ENCODE measurements at places on chromosomes 4 and X.

DNA sequence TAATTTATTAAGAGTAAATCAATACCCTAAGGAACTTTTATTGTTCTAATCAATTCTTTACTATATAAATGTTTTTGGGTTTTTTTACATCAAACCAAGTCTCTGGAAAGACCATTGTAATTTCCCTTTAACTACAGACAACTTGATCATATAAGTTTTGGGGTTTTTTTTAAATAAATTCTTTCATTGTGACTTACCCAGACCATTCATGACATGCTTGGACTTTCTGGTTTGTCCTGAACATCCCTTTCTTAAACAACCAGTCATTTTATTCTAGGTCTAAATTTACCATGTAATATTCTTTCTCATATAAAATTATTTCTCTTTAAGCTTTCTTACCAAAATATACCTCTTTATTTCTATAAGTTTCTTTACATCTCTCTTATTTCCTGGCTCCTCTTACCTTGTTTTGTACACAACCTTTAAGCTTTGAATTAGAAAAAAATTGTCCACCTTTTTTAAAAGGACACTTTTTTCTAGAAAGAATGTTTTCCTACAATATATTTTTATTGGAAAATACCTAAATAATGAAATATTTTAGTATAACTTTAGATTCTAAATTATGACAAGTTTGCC lies 8.4 kb downstream of the CNGA1 start:
- H3K4me3 ChIP-seq: no peak overlapping the region
- H3K36me3 ChIP-seq: no peaks in the 10 kb centered on the region
- no peak overlapping the region for H3K27ac ChIP-seq
- no peaks in the 10 kb centered on the region for H3K4me1 ChIP-seq

- peak overlapping the region; percentile 50 for H3K4me3 ChIP-seq
- H3K4me1 ChIP-seq: peaks cover 40% of the 10 kb centered on the region
- no peaks in the 10 kb centered on the region for H3K27me3 ChIP-seq
Observed at GRCh38 chrX:150547375-150548115, 20.9 kb upstream of the MTM1 start.

DNA sequence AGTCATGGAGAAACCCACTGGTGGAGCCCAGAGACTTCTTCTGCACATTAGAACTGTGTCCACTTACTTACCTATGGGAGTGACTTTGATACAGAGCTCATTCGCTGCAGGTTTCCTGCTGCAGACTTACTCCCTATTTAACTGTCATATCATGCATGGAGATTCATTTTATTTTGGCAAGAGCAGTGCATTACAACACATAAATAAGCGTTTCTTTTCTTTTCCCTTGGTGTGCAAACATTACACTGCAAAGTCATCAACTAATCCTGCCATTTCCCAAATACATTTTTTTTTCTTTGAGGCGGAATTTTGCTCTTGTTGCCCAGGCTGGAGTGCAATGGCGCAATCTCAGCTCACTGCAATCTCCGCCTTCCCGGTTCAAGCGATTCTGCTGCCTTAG lies 230.9 kb upstream of the SFRP2 start:
- DNase-seq: no peak
- H3K27ac ChIP-seq: no peak overlapping the region
- H3K4me1 ChIP-seq: no peaks in the 10 kb centered on the region
- H3K4me3 ChIP-seq: no peak overlapping the region
- H3K27me3 ChIP-seq: no peaks in the 10 kb centered on the region
- H3K36me3 ChIP-seq: no peaks in the 10 kb centered on the region

GRCh38 chr4:5955201-5955821 lies 62.4 kb upstream of the CRMP1 start:
- H3K27ac ChIP-seq: no peak overlapping the region
- H3K4me1 ChIP-seq: no peaks in the 10 kb centered on the region
- H3K27me3 ChIP-seq: no peaks in the 10 kb centered on the region
- no peaks in the 10 kb centered on the region for H3K36me3 ChIP-seq
- no peak for DNase-seq

- no peak overlapping the region for H3K4me3 ChIP-seq
- no peaks in the 10 kb centered on the region for H3K27me3 ChIP-seq
- peaks cover 6% of the 10 kb centered on the region for H3K36me3 ChIP-seq
Observed at GRCh38 chr4:101028886-101029285, 318.4 kb downstream of the PPP3CA start.

DNA sequence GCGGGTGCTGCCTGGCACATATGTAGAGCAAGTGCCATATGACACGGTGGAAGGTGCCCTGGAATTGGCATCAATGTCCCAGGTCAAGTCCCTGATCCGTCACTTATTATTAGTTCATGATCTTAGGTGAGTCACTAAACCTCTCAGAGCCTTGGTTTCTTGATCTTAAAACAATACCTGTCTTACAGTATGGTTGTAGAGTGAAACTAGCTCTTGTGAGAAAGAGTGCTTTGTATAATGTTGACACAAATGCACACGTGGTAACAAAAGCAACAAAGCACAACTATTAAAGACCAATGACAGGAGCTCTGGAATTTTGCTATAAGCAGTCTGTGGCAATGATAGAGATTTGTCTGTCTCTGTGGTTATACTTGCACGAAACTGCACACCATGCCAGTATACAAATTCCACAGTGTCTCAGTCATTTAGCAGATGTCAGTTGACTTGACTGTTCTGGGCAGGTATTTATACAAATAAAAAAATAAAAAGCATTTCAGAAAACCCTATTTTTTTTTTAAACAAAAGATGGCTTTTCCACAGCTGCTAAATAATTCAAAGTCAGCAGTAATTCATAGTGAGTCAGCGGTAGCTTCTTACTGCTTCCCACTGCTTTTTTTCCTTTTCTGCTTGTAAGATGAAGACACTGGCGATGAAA lies 19.7 kb upstream of the ACSL1 start:
- peaks cover 4% of the 10 kb centered on the region for H3K27me3 ChIP-seq
- H3K36me3 ChIP-seq: no peaks in the 10 kb centered on the region
- DNase-seq: no peak
- no peak overlapping the region for H3K4me3 ChIP-seq
- H3K4me1 ChIP-seq: no peaks in the 10 kb centered on the region
- H3K27ac ChIP-seq: no peak overlapping the region

DNA sequence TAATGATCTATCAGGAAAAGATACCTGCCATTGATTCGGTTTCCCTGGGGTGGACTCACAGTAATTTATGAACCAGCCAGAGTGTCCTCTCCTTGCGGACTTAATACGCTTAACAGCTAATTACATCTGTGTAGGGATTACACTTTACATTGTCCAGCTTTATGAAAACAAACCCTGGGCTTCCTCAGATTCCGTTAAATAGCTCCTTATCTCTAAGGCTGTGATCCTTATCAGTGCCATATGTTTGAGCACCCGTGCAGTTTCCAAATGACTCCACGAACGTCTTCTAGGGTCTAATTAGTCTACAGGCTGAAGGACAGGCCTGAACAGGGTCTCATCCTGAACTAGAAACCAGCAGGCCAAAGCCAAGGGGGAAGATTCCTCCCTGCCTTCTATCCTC lies 56.9 kb downstream of the KDR start:
- H3K27me3 ChIP-seq: no peaks in the 10 kb centered on the region
- no peaks in the 10 kb centered on the region for H3K4me1 ChIP-seq
- H3K36me3 ChIP-seq: no peaks in the 10 kb centered on the region
- DNase-seq: no peak
- H3K27ac ChIP-seq: no peak overlapping the region

GRCh38 chrX:115373308-115373707 lies 83.8 kb downstream of the LUZP4 start:
- H3K4me3 ChIP-seq: no peak overlapping the region
- H3K36me3 ChIP-seq: no peaks in the 10 kb centered on the region
- no peaks in the 10 kb centered on the region for H3K4me1 ChIP-seq
- H3K27me3 ChIP-seq: no peaks in the 10 kb centered on the region

DNA sequence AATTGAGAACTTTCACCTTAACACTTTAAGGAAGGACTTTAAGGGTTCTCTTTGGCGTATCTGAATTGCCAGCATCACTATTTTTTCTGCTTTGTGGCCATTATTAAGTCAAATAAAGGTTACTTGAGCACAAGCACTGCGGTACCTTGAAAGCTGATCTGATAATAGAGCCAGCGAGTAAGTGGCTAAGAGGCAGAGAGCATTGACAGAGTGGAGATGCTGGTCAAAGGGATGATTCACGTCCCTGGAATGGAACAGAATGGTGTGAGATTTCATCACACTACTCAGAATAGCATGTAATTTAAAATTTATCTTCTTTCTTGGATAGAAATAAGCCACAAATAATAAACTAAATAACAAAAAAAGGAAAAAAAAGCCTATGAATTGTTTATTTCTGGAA lies 57.1 kb upstream of the NPFFR2 start:
- no peak overlapping the region for H3K27ac ChIP-seq
- no peak for DNase-seq
- H3K36me3 ChIP-seq: no peaks in the 10 kb centered on the region
- no peaks in the 10 kb centered on the region for H3K27me3 ChIP-seq

DNA sequence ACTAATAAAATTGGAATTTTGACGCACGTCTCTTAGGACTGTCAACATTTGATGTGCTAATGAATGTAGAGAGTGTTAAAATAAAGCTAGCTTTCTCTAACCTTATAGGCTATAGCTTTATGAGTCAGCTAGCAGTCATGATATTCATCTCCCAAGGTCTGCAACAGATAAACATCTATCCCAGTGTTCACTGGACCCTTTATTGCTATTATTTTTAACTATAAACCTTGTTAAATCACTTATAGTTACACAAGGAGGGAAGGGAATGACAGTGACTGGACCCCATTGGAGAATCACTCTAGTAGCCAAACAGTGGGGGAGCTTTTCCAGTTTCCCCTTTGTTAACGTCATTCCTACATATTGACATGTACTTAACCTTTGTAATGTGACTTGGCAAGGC lies 67.9 kb upstream of the SHISA3 start:
- no peaks in the 10 kb centered on the region for H3K36me3 ChIP-seq
- no peak overlapping the region for H3K27ac ChIP-seq
- no peak overlapping the region for H3K4me3 ChIP-seq
- DNase-seq: no peak

- peaks cover under 1% of the 10 kb centered on the region for H3K27me3 ChIP-seq
- H3K36me3 ChIP-seq: no peaks in the 10 kb centered on the region
- no peak overlapping the region for H3K4me3 ChIP-seq
- no peaks in the 10 kb centered on the region for H3K4me1 ChIP-seq
Observed at GRCh38 chr4:169963998-169964397, 62.2 kb downstream of the MFAP3L start.

DNA sequence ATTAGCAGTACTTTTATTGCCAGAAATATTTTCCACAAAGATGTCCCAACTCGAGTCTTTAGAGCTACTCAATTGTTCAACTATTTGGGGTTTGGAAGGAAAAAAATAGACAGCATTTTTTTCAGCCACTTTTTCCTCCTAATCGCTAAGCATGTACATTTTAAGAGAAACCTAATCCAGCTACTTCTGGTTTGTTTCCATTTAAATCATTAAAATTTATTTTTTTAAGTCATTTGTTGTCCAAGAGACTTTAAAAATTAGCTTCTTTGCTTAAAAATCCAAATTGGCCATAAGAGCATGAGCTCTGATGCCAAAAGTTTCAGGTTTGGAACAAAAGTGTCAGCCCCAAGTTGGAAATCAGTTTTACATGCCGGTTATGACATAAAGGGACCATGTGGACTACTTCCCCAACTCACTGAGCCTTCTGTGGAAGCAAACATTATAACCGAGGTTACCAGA lies 186.3 kb upstream of the INTU start:
- no peaks in the 10 kb centered on the region for H3K36me3 ChIP-seq
- H3K4me3 ChIP-seq: no peak overlapping the region
- H3K4me1 ChIP-seq: no peaks in the 10 kb centered on the region
- no peak overlapping the region for H3K27ac ChIP-seq

DNA sequence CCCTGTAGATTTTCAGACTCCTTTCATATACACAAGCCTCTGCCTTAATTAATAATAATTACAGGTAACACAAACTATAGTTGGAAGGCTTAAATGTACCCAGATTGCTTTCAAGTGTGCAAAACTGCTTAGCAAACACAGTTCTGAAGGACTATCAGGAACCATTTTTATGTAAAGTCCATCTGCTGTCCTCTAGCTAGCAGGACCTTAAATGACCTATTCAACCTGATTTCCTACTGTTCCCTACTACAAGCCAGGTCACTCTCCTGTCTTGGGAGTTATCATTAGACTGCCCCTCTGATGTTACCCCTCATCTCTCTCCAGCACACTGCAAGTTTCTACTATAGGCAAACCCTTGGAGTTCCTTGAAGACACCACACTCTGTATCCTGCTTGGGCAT lies 157.3 kb downstream of the GBA3 start:
- no peaks in the 10 kb centered on the region for H3K27me3 ChIP-seq
- DNase-seq: no peak
- H3K4me3 ChIP-seq: no peak overlapping the region
- no peaks in the 10 kb centered on the region for H3K4me1 ChIP-seq
- H3K27ac ChIP-seq: no peak overlapping the region
- no peaks in the 10 kb centered on the region for H3K36me3 ChIP-seq

DNA sequence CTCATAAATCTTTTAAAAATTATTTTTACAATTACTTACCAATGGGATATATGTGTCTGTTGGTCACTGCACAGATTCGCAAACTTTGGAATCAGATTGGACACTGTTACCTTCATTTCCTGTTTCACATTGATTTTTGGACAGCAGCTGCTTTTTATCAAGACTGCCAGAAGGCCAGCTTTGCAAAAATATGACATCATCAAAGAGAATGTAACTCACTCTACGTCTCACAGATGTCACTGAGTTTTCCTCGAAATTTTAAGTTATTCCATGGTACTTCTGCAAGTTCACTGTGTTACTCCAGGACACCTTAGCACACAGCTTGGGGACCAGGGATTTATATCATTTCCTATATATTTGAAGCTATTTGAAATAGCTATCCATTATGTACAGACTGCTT lies 31.8 kb upstream of the MAGEB2 start:
- no peaks in the 10 kb centered on the region for H3K27me3 ChIP-seq
- no peak for DNase-seq
- no peaks in the 10 kb centered on the region for H3K36me3 ChIP-seq
- no peak overlapping the region for H3K27ac ChIP-seq
- H3K4me3 ChIP-seq: no peak overlapping the region

GRCh38 chrX:51336584-51336983 lies 4.0 kb downstream of the NUDT10 start:
- peak; percentile 3 for DNase-seq
- H3K4me3 ChIP-seq: no peak overlapping the region
- H3K27me3 ChIP-seq: no peaks in the 10 kb centered on the region
- H3K27ac ChIP-seq: no peak overlapping the region
- no peaks in the 10 kb centered on the region for H3K36me3 ChIP-seq
- H3K4me1 ChIP-seq: peaks cover 5% of the 10 kb centered on the region

GRCh38 chrX:63746278-63746677 lies 38.7 kb downstream of the ARHGEF9 start:
- peak overlapping the region; percentile 17 for H3K27ac ChIP-seq
- H3K27me3 ChIP-seq: no peaks in the 10 kb centered on the region
- DNase-seq: no peak

DNA sequence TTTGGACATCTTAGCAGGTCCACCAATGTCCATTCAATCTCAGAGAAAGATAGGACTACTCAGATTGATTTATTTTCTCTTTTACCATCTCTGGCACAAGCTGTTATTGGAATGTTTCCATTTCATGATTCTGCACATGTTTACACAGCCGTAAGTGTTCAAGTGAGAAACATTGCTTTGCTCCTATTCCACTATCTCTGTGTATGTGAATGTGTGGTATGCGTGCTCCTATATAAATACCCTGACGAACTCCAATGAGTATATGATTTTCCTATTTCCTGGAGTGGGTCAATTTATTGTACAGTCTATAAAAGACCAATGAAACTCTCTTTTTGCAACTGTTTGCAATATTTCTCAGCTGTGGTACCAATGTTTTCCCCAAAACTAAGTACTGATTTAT lies 221.0 kb upstream of the GALNT7 start:
- H3K36me3 ChIP-seq: no peaks in the 10 kb centered on the region
- H3K27me3 ChIP-seq: no peaks in the 10 kb centered on the region
- H3K4me3 ChIP-seq: no peak overlapping the region
- H3K27ac ChIP-seq: no peak overlapping the region
- no peaks in the 10 kb centered on the region for H3K4me1 ChIP-seq
